Activated CD8-positive, alpha-beta T cell treated with anti-CD3 and anti-CD28 coated beads for 36 hours (primary cell): ENCODE measurements at places on chromosomes 7 and 10. TPM values are rescaled to one million over a fixed set of nuclear protein-coding genes. Genes with fewer than 3 reads are reported as not detected.

DNA sequence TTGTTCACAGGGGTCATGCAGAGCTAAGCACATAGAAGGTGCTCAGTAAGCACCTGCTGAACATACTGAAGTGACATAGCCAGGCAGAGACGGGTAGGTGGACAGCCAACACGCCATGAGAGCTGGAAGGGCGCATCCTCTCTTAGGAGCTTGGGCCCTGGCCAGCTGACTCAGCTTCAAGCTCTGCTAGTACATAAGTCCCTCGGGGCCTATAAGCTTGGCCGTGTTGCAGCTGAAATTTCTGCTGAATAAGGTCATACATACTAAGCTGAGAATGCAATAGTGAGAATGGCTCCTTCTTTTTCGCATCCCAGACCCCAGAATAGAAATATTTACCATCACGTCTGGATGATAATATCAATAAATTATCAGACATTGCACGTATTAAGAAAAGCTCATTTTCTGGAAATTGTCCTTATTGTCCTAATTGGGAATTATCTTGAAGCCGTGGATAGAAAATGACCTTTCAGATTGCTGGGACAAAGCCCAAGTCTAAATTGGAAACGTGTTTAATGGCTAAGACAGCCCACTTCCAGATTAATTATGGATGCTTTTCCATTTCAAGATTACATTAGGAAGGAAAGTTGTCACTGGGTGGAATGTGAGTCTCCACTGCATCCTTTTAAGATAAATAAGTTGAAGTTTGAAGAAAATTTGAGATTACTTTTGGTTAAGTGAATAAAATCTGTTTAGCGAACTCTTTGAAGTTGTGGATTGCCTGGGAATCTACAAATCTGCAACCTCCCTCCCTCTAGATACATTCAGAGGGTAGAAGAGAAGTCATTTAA is 287.1 kb upstream of the C7orf33 start:
- no peak overlapping the region for H3K27ac ChIP-seq
- H3K36me3 ChIP-seq, result no peaks in the 10 kb centered on the region
- H3K27me3 ChIP-seq, result no peaks in the 10 kb centered on the region
- H3K4me3 ChIP-seq, result no peak overlapping the region
- no peak for DNase-seq
- peaks cover 9% of the 10 kb centered on the region for H3K4me1 ChIP-seq

DNA sequence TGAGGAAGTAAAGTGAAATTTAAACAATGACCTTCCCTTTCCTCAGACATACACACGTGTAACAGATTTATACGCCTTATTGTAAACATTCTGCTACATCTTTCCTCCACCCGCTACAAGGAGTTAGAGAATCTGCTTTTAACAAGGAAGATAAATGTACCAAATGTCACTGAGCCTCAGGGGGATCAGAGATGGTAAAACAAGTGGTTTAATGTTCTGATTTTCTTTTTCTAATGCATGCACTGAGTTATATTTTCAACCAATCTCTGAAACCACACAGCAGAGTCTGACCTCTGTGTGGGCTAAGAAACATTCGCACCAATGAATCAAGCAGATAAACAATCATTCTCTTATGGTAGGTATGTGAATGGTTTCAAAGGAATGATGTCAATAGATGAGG is 599.5 kb downstream of the ARL4A start:
- H3K27me3 ChIP-seq, result peaks cover 3% of the 10 kb centered on the region
- no peaks in the 10 kb centered on the region for H3K4me1 ChIP-seq
- H3K27ac ChIP-seq, result no peak overlapping the region
- DNase-seq, result no peak
- H3K36me3 ChIP-seq, result no peaks in the 10 kb centered on the region

DNA sequence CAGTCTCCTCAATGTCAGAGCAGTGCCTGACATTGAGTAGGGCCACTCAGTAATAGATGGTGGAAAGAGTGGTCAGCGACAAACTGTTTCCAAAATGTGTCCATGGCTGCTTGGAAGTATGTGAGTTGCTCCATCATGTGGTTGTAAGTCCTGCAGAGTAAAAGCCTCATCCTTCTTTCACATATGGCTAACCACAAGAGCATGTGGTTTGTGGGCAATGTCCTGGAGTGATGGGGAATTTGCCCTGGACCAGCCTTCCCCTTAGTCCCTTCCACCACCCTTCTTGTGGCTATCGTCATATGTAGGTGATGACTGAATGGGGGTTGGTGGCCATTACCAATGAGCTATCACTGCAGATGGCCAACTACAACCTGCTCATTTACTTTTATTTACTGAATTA is 33.0 kb upstream of the PLXNA4 start:
- H3K27me3 ChIP-seq, result no peaks in the 10 kb centered on the region
- DNase-seq, result no peak
- no peaks in the 10 kb centered on the region for H3K4me1 ChIP-seq
- no peaks in the 10 kb centered on the region for H3K36me3 ChIP-seq
- H3K27ac ChIP-seq, result no peak overlapping the region
- no peak overlapping the region for H3K4me3 ChIP-seq

GRCh38 chr10:89351412-89351779 is 23.6 kb downstream of the IFIT3 start:
- no peak overlapping the region for H3K27ac ChIP-seq
- no peaks in the 10 kb centered on the region for H3K36me3 ChIP-seq
- peak; percentile 34 for DNase-seq
- H3K27me3 ChIP-seq, result peaks cover 29% of the 10 kb centered on the region

Gene A1CF
- total RNA-seq, result not detected
